ENCODE measurements at places on chromosomes 7 and 10.

- DNase-seq = no peak
These were observed 70.6 kb downstream of the CCDC71L start for GRCh38 chr7:106590209-106590816.

GRCh38 chr7:101156866-101157589 is 2.8 kb downstream of the AP1S1 start:
- no peak for DNase-seq

GRCh38 chr10:102405108-102405571 is 9.6 kb downstream of the NFKB2 start:
- DNase-seq = no peak

DNA sequence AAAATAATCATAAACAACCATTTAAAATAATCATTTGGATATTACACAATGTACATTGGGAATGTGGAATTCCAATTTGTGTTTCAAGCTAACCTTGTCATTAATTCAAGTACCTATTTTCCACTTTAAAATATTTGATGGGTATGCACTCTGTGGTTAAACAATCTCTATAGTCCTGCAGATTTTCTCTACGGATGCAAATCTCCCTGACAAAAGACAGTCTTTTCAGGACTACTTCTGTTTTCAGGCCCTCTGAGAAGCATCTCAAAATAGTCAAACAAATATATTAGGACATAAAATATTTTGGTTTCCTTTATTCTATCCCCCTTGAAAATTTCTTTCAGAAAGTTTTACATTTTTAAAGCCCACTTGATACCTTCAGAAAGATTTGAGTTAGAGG is 735.6 kb upstream of the MBL2 start:
- DNase-seq = no peak

GRCh38 chr10:123331438-123331837 is 177.2 kb downstream of the BUB3 start:
- DNase-seq = no peak

DNA sequence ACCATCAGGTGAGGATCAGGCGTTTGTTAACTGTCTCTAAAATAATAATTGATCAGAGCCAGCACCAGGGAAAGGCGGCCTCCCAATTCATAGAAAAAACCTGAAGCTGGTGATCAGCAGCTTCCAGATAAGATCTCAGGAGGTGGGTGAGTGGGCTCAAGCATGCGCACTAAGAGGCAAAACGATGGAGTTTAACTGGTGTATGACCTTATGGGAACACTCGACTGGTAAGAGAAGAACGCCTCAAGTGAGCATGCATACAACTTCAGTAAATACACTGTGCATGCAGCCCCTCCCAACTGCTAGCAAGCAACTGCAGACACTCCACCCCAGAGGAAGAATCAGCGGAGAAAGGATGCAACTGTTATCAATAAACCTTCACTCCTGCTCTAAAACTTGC is 18.1 kb downstream of the RAPGEF5 start:
- DNase-seq = no peak

DNA sequence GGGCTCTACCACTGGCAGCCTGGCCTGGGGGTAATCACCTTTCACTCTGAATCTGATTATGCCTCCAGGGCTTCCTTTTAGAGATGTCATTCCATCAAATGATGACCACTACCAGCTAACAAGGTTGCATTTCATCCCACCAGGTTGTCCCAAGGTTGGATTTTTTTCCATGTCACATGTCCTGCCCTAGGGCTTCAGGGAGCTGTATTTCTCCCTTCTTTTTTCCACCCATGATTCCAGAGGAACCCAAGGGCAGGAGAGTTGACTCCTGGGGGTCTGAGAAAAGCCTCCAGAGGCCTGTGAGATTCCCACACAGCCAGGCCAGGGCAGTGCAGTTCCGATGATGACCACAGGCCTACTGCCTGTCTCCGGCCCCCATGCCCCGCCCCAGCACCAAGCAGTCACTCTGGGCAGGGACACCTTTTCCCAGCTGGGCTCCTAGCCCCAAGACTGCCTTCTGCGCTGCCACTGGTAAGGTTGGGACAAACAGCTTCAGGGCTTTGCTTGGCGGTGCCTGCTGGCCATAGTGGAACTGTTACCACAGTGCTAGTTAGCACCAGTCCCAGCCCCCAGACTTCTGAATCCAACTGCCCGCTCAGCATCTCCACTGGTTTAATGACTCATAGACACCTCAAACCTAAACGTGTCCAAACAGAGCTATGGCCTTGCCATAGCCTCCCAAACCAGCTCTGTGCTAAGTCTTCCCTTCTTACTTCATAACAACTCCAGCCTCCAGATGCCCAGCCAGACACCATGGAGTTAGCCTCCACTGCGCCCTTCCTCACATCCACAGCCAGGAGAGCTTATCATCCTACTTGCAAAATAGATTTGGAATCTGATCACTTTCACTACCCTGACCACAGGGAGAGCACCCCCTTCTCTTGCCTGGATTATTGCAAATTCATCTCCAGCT is 133.7 kb downstream of the ARHGAP22 start:
- DNase-seq = no peak

GRCh38 chr10:64626924-64627323 is 1105.7 kb downstream of the REEP3 start:
- DNase-seq = no peak

DNA sequence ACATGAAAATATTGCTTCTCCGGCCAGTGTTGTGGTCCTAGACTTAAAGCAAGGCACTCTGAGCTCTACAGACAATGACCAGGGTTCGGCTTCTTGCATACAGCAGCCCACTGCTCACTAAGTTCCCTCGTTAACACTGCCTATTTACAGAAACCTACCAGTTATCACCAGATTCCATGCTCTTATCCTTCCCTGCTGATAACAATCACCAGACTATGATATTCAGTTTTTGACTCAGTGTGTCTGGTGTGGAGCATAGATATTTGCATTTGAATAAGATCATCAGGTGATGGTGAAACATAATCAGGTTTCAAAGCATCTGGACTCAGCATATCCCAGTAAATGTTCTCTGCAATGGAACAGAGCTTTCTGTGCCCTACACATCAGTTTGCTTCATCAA is 182.3 kb downstream of the SNX13 start:
- no peak for DNase-seq

DNA sequence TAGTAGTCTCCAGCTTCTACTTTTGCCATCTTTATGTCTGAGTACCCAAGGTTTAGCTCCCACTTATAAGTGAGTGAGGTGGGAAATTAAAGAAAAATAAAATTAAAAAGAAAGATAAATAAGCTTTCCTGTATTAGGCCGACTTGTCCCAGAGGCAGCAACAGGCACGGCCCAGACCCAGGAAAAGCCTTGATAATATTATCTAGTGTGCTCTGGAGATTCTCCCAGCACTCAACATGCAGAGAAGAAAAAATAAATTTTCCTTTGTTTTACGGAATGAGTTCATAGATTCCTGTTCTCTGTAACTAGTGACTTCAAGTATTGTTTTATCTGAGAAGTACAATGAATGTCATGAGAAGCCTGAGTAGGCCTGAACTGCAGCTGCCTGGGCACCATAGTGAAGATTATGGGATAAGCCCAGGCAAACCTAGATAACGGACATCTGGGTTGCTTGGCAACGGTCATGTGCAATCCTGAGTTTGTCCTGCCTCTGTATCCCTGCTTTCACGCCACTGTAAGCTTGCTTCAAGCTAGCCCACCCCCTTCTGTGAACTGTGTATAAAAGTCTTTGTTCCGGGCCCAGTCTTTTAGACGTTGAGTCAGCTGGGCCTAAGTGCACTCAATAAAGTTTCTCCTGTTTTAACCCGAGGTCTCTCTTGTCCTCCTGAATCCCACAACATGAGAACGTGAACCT is 6.4 kb downstream of the ATE1 start:
- DNase-seq = no peak

- no peak for DNase-seq
These were observed 391.0 kb downstream of the GFRA1 start for GRCh38 chr10:115882021-115882420.

DNA sequence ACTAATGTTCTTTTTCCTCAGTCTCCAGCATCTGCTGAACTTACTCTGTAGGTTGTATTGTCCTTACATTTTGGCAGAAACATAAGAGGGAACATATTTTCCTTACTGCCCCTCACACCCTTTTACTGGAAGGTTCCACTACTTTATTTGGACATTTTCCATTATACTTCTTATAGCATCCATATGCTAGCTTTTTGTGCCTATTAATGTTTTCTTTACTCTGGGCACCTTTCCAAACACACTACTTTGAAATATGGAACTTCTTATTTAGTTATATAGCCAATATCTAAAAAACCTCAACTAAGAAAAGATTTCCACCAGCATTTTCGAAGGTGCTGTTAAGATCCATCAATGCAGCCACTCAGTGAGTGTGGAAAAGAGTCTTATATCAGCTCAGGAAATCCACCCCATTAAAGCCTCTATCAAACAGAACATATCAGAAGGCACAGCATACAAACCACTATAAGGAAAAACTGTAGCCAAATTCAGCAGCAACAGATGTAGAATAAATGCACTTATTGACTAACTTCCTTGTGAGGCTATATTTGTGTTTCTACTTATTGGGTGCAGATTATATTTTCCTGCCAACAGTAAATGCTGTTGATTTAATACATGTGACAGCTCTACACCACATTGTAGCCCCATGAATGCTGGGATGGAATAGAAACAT is 272.5 kb upstream of the SEMA3E start:
- no peak for DNase-seq

DNA sequence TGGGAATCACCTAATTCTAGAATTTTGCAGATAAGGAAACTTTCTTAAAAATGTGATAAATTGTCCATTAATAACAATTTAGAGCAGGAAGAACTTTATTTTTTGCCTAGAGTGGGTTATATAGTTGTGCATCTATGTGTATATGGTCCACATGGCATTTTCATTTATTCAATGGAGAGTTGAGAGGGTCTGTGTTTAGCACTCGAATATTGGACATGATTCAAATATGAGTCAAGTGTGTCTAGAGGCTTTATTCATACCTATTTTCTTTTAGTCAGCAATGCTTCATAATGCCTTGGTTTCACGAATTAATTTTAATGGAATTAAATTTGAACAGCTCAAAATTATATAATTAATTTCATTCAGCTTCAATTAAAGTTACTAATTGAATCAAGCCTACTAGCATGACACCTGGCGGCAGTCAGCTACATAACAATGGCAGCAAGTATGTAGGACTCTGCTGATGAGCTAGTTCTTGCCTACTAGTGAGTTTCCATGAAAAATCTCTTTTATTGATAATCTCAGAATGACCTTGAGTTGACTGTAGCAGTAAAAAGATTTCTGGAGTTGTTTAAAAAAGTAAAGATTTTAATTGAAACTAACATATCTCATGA is 17.7 kb downstream of the MDFIC start:
- DNase-seq = no peak

GRCh38 chr10:130025811-130026485 is 61.9 kb upstream of the EBF3 start:
- DNase-seq = no peak

DNA sequence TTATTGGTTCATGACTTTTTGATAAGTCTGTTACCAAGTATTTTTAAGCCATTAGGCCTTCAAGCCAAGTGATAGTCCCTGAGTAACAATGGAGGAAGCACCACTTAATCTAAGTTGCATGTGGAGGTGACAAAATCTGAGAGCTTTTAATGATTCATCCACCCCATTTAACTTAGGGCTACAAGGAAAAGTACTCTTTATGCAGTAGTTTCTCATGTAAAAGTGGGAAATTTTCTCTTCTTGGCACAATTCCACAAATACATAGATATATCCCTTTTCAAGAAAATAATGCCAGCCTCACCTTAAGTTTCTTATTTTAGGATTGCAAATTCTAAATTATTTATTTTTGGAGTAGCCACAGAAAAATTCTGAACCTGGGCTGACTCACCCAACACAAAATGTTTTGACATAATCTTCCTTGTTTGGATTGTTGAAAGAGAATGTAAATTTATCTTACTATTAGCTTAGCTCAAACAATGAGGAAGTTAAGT is 85.7 kb downstream of the SUGCT start:
- no peak for DNase-seq

DNA sequence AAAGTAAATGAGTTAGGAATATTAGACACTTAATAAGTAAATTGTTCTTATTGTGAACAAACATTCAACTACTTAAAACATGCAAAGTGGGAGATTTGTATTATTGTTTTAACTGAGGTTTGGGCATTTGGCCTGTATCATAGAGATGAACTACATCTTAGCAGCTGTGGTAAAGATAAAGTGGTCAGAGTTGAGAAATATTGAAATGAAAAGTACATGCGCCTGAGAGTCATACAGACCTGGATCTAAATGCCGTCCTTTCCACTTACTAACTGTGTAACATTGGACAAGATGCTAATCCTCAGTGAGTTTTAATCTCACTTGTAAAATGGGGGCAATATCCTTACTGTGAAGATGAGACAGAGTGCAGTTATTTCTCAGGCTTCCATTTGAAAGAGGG is 74.5 kb downstream of the KMT2E start:
- DNase-seq = no peak

DNA sequence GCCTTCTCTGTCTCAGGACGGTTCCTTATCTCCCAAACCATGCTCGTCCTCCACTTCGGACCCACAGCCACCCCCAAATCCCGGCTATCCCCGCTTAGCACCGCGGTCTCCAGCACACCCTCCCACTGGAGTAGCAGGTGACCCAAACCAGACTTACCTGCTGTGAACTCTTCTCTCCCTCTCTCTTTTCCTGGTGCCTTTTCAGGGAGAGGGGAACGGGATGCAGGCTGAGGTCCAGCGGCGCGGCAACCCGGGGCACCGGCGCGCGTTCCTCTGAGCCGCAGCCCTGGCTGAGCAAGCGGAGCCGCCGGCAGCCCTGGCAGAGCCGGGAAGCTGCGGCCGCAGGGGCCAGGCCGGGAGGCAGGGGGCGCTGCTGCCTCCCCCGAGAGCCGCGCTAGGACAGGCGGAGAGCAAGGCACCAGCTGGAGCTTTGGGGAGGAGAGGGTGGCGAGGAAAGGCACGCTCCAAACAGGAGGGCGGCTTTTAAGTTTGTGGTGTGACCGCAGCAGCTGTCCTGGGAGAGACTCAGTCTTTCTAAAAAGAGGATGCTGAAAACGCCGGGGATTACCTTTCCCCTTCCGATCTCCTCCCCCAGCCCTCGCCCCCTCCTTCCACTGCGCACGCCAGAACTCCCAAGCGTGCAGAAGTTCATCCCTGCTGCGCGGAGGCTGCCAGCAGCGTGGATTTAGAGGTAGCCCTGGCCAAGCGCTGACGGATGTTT is at the start of gene SEMA3D:
TSS of gene SEMA3D (minus strand) at position 536 of the 721 bp plus-strand sequence. CDS start 65,165 bp downstream, outside the sequence.
- DNase-seq = peak; percentile 43

GRCh38 chr7:2711895-2712675 is 24.1 kb downstream of the AMZ1 start:
- DNase-seq = no peak

- DNase-seq = no peak
These were observed 14.4 kb downstream of the DENND2A start for GRCh38 chr7:140625908-140626868.

- DNase-seq = no peak
These were observed 3.5 kb downstream of the MYPN start for GRCh38 chr10:68112837-68113236.
